ENCODE measurements at places on chromosomes 7 and 10. TPM values are rescaled to one million over a fixed set of nuclear protein-coding genes. Genes with fewer than 3 reads are reported as not detected.
A peak's percentile ranks its signal among the peaks of the same experiment; 100 is the strongest.

Gene PDK4
- total RNA-seq = 0.53 TPM

Gene BCAP29
- 24.9 TPM for total RNA-seq

DNA sequence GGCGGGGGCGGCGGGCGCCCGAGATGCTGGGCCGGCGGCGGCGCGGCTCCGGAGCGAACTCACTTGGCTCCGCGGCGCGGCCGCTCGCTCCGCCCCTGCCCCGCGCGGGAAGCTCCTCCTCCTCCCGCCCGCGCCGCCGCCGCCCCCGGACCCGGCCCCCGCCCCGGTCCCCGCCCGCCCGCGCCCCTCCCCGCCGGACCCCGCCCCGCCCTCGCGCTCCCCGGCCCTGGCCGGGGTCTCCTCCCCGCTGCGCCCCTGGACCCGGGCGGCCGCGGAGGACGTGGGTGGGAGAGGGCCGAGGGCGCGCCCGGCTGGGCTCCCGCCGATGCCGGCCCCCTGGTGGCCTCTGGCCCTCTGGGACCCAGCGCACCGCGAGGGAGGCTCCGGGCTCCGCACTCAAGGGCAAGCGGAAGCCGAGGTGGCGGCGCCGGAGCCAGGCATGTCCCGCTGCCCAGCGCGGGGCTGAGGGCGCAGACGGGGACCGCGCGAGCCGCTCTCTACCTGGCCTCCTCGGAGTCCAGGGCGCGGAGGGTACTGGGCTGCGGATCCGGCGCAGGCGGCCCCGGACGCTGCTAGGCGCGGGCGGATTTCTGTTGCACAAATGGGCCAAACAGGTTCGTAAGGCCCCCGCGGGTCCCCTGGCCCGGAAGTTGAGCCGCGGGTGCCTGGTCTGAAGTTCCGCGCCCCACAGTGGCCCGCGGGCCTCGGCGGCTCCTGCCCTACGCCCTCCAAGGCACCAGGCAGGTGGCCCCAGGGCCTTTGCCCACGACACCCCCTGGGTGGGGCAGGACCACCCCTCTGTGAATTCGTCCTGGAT lies at the start of gene TCERG1L:
Gene TCERG1L, minus strand, starts transcription at position 61 of the 817 bp plus-strand sequence. CDS start 86 bp downstream, outside the sequence.
- peak within 1 kb of the TSS; percentile 67 for H3K4me3 ChIP-seq

DNA sequence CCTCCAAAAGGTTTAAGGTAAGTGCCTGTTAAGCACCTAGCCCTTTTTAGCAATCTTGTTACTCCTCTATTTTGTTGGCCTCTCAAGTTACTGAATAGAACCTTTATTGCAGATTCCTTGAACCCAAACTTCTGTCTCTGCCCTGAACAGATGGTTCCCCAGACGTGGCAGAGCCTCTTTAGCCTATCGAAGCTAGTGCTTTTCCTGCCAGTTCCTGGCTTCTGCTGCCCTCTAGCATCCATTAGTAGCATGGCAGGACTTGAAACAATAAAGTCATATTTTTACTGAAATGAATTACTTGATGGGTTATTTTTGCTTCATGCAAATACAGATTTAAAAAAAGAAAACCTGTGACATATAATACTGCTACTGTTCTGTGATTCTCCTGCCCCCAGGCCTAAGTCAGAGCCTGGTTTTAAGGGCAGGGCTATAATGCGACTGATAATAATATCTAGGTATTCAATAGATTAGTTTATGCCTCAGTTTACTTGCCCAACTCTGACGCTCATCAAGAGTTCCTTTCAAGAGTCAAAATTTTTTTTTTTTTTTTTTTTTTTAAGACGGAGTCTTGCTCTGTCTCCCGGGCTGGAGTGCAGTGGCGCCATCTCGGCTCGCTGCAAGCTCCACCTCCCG lies 84.3 kb upstream of the PHF14 start:
- peaks cover 3% of the 10 kb centered on the region for H3K27me3 ChIP-seq
- H3K36me3 ChIP-seq = no peaks in the 10 kb centered on the region
- DNase-seq = no peak
- peak overlapping the region; percentile 20 for H3K27ac ChIP-seq

- no peak for DNase-seq
- no peak overlapping the region for H3K4me3 ChIP-seq
- no peaks in the 10 kb centered on the region for H3K36me3 ChIP-seq
- H3K27me3 ChIP-seq = peaks cover 7% of the 10 kb centered on the region
These were observed 55.1 kb upstream of the TRIL start for GRCh38 chr7:29013082-29013695.

GRCh38 chr7:27185854-27186667 lies 1.0 kb upstream of the HOXA11 start:
- H3K4me1 ChIP-seq = peaks cover 43% of the 10 kb centered on the region
- no peaks in the 10 kb centered on the region for H3K36me3 ChIP-seq
- peak overlapping the region; percentile 52 for H3K4me3 ChIP-seq

GRCh38 chr7:47381134-47381495 lies 200.8 kb downstream of the TNS3 start:
- no peak for DNase-seq
- no peaks in the 10 kb centered on the region for H3K4me1 ChIP-seq
- H3K27ac ChIP-seq = no peak overlapping the region

Gene IDI2
- not detected for total RNA-seq

DNA sequence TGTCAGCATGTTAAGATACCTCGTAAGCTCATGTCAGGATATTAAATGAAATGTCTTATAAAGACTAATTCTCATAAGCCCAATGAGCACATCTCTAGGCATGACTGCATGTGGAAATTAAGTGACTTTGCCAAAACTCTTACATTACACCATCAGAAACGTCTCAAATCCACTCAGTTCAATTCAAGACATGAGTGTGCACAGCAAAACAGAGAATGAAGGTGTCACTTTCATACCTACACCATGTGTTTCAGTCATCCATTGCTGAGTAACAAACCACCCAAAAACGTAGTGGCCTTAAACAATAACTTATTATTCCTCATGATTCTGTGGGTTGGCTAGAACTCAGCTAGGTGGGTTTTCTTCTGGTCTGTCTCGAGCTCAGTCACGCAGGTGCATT lies 99.8 kb downstream of the ATE1 start:
- peaks cover 38% of the 10 kb centered on the region for H3K36me3 ChIP-seq
- no peak overlapping the region for H3K4me3 ChIP-seq
- no peak overlapping the region for H3K27ac ChIP-seq
- no peak for DNase-seq

DNA sequence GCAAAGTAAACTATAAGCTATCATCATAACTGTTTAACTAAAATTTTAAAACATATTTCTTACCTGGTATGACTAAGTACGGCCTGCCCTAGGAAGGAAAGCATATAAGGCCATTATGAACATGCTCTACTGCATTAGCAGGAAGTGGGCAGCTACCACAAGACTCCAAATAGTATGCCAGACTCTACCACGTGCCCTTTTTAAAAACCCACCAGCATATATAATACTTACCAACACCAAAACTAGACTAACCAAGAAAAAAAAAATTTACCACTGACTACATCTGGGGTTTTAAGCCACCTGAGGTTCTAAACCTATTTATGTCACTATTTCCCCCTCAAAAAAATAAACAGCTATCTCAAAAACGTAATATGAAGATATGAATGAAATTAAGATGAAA lies 30.1 kb downstream of the NUDCD3 start:
- peak overlapping the region; percentile 13 for H3K27ac ChIP-seq
- H3K27me3 ChIP-seq = no peaks in the 10 kb centered on the region
- peaks cover 43% of the 10 kb centered on the region for H3K36me3 ChIP-seq
- H3K4me1 ChIP-seq = peaks cover 48% of the 10 kb centered on the region
- H3K4me3 ChIP-seq = peak overlapping the region; percentile 59
- no peak for DNase-seq

GRCh38 chr7:128135515-128136214 lies 104.4 kb upstream of the LRRC4 start:
- peak; percentile 81 for DNase-seq
- H3K4me3 ChIP-seq = peak overlapping the region; percentile 82
- H3K27me3 ChIP-seq = peaks cover 20% of the 10 kb centered on the region
- no peak overlapping the region for H3K27ac ChIP-seq

- H3K4me3 ChIP-seq = no peak overlapping the region
- DNase-seq = peak; percentile 88
- H3K4me1 ChIP-seq = peaks cover 20% of the 10 kb centered on the region
- H3K27ac ChIP-seq = no peak overlapping the region
These were observed 11.7 kb downstream of the HSPB1 start for GRCh38 chr7:76314042-76314721.

DNA sequence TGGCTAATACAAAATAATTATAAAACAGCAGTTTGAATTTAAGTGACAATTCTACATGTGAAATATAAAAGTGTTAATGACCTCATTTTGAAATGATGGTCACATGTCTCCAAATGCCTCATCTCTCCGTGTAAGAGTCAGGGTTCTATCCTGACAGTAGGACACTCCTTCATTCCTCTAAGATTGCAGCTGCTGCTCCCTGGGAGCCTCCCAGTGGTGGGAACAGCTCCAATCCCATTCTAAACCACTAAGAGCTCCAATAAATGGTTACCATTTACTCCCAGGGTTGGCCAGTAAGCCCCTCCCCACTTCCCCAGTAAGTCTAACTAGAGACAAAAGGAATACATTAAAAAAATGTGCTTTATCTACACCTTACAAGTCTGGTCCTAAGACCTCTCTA lies 344.6 kb upstream of the AOAH start:
- H3K4me3 ChIP-seq = no peak overlapping the region
- peaks cover 9% of the 10 kb centered on the region for H3K4me1 ChIP-seq
- peaks cover 41% of the 10 kb centered on the region for H3K36me3 ChIP-seq
- no peak overlapping the region for H3K27ac ChIP-seq
- H3K27me3 ChIP-seq = no peaks in the 10 kb centered on the region

- no peaks in the 10 kb centered on the region for H3K36me3 ChIP-seq
- no peaks in the 10 kb centered on the region for H3K4me1 ChIP-seq
- DNase-seq = no peak
- no peak overlapping the region for H3K4me3 ChIP-seq
These were observed 104.6 kb downstream of the HECTD2 start for GRCh38 chr10:91514787-91515186.

Gene HOXA5
- not detected for total RNA-seq

DNA sequence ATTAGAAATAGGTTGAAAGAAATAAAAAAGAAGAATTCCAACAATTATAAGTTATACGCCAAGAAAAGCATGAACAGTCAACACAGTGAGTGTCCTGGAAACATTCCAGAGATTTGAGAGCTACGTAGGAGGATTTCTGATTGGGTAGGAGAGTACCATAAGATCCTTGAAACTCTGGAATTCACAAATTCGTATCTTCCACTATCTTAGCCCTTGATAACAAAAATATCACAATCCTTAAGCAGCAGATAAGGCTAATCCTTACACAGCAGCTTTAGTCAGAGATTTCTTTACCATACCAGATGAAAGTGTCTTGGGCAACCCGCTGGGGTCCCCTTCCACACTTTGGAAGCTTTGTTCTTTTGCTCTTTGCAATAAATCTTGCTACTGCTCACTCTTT lies 8.2 kb downstream of the TPK1 start:
- H3K36me3 ChIP-seq = no peaks in the 10 kb centered on the region
- H3K27me3 ChIP-seq = no peaks in the 10 kb centered on the region
- H3K4me3 ChIP-seq = no peak overlapping the region
- peaks cover 44% of the 10 kb centered on the region for H3K4me1 ChIP-seq
- H3K27ac ChIP-seq = no peak overlapping the region

GRCh38 chr10:71750124-71750841 lies 23.0 kb downstream of the VSIR start:
- H3K4me1 ChIP-seq = peaks cover 88% of the 10 kb centered on the region
- peak overlapping the region; percentile 84 for H3K27ac ChIP-seq
- peak overlapping the region; percentile 56 for H3K4me3 ChIP-seq

Gene INHBA
- total RNA-seq = not detected

DNA sequence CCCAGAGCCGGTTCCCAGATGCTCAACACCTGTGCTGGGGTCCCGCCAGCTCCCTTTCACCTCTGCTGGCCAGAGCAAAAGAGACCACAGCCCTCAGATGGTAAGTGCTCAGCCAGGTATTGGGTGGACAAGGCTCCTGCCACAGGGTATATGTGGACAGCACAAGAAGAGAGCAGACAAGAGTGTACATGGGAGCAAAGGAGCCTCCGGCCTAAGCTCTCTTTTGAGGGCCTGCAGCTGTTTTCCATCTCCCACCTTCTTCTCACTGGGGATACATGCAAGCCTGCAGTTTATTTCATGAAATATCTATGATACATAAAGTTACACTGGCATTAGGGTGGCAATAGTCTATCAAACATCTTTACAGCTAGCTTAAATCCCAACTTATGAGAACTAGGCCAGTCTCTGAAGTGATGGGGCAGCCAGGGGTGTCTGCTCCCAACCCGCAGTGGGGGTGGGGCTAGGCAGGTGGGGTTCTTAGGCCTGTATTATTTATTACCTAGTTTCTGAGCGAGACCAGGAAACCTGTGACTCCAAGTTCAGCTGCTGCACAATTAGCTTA lies 50.4 kb upstream of the DDC start:
- H3K36me3 ChIP-seq = no peaks in the 10 kb centered on the region
- no peak overlapping the region for H3K4me3 ChIP-seq
- H3K4me1 ChIP-seq = no peaks in the 10 kb centered on the region
- peaks cover 2% of the 10 kb centered on the region for H3K27me3 ChIP-seq
- DNase-seq = no peak
- no peak overlapping the region for H3K27ac ChIP-seq

- peaks cover 8% of the 10 kb centered on the region for H3K4me1 ChIP-seq
- H3K36me3 ChIP-seq = peaks cover 66% of the 10 kb centered on the region
- H3K27ac ChIP-seq = no peak overlapping the region
- no peak for DNase-seq
These were observed 8.7 kb downstream of the ZKSCAN1 start for GRCh38 chr7:100024020-100024619.

DNA sequence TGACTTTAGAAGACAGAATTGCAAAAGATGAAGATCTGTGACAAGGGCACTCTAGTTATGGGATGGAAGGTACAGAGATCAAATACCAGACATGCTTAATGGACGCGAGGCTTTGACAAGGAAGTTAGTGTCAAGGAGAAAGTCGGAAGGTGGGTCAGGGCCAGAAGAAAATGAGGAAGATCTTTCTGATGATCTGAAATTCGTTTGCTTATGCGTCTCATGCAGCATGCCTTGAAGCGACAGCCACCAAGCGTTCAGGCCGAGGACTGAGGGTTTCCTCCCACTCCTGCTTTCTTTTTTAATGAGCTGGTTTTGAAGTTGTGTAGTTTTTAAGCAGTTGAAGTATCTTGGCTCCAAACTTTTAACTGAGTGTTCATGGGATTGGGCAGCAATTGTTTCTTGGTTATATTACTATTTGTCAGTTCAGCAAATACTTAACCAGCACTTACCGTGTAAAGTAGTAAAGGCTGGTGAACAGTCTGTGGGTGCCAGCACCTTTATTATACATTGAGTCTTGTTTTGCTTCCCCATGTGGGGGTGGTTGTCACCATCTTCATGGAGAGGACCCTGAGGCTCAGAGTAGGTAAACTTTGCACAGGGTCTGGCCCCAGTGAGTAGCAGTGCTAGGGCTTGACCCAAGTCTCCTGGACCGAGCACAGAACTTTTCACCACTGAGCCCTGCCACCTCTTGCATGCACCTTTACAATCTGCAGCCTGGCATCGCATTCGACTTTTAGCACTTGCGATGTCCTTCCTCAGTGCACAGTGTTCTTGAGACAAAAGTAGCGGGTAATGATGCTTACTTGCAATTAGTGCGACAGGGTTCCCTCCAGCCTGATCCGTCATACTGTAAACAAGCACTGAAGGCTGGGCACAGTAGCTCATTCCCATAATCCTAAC lies 14.3 kb upstream of the BHLHA15 start:
- H3K36me3 ChIP-seq = peaks cover 43% of the 10 kb centered on the region
- peaks cover 11% of the 10 kb centered on the region for H3K27me3 ChIP-seq
- no peak overlapping the region for H3K27ac ChIP-seq

GRCh38 chr7:139246905-139247304 lies 15.9 kb downstream of the UBN2 start:
- no peak overlapping the region for H3K27ac ChIP-seq
- H3K4me1 ChIP-seq = no peaks in the 10 kb centered on the region
- peaks cover 70% of the 10 kb centered on the region for H3K36me3 ChIP-seq
- no peak for DNase-seq

Data from activated B cell treated with CpG ODN at 0.5 μM for 24 hours (primary cell).